DMS79 treated with DMSO at 0.1 percent for 48 hours (cell line): ENCODE measurements at places on chromosomes 6 and 20.

DNA sequence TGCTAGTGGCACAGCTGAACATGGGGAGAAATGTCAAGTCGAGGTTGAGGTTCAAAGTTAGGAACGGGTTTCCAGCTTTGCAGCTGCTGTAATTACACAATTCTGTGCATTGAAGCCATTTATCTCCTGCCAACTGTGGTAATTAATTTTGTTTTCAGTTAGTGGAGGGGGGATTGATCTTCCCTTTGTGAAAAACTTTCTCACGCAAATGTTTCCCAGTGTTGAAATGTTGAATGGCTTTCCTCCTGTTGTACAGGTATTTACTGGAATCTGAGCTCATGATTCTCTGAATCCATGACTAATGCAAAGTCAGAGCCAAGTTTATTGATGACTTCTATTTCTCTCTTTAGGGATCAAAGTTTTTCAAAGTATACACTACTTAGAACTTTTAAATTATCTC lies 198.4 kb upstream of the SLC35B3 start:
- no peak for DNase-seq

GRCh38 chr6:66902457-66902856 lies 1195.4 kb upstream of the EYS start:
- DNase-seq: no peak

DNA sequence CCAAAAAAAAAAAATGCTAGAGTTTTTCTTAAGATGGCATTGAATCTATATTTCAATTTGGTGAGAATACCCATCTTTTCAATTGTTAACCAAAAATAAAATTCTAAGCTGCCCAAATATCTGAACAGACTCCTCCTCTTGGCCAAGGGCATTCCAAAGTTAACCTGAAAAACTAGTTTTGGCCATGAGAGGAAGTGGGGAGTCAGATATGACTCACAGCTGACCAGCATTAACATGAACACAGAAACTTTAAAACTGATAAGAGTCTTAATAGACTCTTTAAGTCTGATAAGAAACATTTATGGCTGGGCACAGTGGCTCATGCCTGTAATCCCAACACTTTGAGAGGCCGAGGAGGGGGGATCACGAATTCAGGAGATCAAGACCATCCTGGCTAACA lies 171.3 kb downstream of the FAXC start:
- DNase-seq: no peak

- DNase-seq: no peak
Measured at GRCh38 chr20:11403711-11404110, 514.0 kb upstream of the BTBD3 start.

GRCh38 chr6:29908710-29909109 lies 33.6 kb upstream of the HLA-A start:
- no peak for DNase-seq

DNA sequence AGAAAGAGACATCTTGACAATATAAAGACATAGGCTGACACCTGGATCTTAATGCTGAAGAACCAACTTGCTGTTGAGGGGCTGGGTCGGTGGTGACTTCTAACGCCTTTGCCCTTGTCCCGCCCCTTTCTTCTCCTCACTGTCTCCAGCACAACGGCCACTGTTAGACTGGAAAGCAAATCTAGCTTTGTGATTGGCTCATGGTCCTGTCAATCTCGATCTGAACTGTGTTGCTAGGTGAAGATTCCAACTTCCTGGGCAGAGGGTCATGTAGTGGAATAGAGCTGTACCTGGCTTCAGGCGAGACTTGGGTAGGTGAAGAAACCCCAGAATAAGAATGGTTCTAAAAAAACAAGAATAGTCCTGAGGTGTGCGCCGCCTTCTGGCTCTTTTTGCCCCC lies at the start of gene PGK2:
Gene PGK2, minus strand, starts transcription at position 110 of the 400 bp plus-strand sequence. Its CDS starts 98 bp downstream, at position 12.
- no peak for DNase-seq

- DNase-seq: no peak
Measured at GRCh38 chr6:169780571-169781091, 29.2 kb downstream of the ERMARD start.

DNA sequence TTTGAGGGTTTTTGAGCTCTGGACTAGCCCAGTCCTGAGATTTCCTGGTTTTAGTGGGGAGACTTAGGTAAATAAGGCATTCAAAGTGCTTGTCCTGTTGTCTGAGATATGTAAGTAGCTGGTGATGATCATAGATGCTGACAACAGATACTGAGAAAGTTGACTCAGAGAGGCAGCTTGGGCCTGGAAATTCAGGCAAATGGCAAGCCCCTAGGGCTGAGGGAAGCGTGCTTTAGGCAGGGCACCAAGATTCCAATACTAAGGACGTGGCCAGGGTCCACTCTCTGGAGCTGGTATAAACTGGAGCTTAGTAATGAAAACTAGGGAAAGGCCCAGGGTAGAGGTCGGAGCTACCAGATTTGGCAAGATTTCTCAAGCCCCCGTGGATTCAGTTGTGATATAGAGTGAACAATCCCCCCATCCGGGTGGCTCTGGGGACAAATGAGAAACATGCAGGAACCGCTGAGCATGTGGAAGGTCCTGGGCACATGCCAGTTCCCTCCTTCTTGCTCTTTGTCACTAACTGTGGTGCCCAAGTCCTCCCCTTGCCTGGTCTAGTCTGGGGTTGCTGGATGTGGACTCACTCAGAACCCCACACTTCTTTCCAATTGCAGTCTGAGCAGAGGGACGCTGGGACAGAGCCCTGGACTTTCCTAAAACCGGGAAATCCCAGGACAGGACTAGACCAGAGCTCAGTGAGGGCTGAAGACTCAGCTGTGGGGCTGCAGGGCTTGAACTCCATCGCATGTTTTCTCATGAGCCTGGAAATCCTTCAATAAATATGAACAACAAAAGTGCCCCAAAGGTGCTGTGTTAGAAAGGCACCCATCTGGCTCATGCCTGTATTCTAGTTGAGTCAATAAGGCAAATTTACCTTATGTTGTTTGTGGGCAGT lies 10.3 kb downstream of the SLC22A3 start:
- DNase-seq: no peak

GRCh38 chr20:23046431-23046830 lies 3.0 kb downstream of the THBD start:
- DNase-seq: no peak

GRCh38 chr6:168865-169455 lies 123.3 kb upstream of the DUSP22 start:
- peak; percentile 16 for DNase-seq

DNA sequence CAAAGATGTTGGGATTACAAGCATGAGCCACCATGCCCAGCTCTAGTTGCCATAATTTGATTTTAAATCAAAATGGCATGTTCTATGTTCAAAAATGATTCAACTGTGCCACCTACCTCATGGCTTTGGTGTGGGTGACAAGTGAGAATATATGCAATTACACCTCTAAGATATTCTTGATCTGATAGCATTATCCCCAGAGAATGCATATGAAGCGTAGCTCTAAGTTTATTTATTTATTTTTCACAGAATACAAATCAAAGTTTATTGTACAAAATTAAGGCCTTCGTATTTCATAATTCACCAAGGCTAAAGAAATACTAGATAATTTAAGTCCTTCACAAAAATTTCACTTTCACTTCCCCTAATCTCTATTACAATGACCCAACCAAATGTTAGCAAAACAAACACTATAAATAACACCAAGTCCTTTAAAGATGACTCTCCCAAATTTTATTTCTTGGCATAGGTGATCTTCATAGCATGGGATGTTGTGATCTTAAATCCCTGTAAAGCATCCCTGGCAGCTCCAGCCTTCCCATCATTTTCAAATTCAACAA lies 205.9 kb upstream of the TAB2 start:
- DNase-seq: no peak

DNA sequence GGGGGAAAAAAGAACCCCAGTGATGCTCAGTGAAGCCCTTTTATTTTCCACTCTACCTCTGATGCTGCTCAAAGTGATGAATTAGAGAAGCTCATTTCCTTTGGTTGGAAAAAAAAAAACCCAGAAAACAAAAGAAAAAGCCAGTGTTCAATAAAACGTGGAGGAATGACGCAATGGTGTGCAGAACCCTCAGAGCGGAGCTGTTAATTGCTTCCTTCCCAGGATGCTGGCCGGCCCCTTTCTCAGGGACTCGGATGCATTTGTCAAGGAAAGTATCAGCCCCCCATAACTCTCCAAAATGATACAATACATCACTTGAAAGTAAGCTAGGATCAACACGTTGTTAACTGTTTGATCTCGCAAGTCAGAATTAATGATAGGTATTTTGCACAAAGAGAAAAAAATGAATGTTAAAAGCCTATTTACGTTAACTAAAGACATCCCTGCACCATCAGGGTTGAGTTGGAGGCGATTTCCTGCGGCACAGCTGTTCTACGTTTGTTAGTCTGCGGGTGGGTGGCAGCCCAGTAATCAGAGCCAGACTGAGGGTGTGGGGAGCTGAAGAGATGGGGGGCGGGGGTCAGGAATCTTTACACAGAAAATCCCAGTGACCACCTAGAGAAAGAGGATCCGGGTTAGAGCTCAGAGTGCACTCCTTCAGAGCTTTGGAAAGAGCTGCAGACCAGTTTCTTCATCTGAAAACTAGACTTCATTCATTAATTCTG lies 132.4 kb downstream of the BMP7 start:
- DNase-seq: no peak

DNA sequence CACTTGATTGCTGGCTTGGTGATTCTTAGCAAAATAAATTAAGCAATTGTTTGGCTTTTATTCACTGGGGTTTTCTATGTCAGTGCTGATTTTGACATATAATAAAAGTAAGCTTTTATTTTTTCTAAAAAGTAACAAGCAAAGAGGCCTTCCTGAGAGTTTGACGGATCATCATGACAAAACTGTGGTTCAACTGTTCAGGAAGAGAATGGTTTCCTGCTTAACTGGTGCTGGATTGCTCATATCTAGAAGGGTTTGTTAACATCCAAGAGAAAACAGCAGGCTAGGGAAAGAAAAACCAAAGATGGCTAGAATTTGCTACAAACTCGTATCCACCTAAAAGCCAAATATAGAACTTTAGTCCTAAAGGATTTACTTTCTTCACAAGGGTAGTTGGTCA lies 21.2 kb downstream of the SERPINB1 start:
- DNase-seq: no peak

GRCh38 chr6:169407325-169407724 lies 153.7 kb upstream of the THBS2 start:
- DNase-seq: no peak

GRCh38 chr20:35974256-35974655 lies 5.9 kb downstream of the CNBD2 start:
- no peak for DNase-seq

GRCh38 chr6:138596591-138596990 lies 97.3 kb upstream of the NHSL1 start:
- DNase-seq: peak; percentile 10

DNA sequence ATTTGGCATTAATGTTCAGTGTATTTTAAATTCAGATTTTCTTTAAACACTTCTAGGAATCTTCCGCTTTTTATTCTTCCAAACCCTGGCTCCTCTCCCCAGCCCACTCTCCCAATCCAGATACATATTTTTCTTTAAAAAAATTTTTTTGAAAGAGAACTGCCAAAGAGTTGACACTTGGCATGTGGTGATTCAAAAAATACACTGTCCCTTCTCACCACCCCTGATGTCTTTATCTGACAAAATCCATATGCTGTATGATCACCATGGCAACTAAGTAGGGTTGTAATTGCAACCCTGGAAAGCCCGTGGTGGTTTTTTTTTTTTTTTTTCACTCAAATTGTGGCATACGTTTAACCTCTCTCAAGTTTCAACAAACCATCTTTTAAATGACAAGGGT lies 355.8 kb upstream of the SASH1 start:
- no peak for DNase-seq

DNA sequence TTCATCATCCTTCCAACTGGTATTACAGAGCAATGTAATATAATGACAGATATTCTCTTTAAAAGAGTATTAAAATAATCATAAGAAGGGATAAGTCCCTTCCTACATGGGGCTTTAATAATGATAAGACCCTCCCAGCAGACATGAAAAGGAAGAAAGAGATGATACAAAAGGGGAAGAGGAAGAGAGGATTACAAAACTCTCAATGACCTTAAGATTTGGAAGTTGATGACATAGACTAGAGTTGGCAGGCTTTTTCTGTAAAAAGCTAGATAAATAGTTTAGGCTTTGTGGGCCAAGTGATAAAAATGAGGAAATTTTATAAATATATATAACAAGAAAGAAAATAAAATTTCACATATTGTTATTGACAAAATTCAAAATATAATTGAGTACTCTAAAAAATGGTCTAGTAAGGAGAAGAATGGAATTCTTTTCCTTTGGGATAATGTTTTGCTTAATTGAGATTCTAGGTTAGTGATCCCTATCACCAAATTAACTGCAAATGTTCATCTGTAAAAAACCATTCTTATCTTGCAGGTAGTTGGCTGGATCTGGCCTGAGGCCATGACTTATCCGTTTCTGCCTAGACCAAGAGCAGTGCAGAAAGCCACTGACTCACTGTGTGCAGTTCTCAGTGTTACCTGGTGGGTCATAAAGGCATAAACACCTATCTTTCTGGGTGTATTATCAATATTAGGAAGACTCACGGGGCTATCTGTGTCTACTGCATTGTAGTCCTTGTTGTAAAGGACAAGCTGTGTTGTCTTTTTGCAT lies 11.0 kb downstream of the RIPOR2 start:
- no peak for DNase-seq

- DNase-seq: peak; percentile 98
Measured at GRCh38 chr6:158868890-158869825, 50.0 kb upstream of the EZR start.

- peak; percentile 90 for DNase-seq
Measured at GRCh38 chr6:134723081-134723871, 226.6 kb downstream of the ALDH8A1 start.

GRCh38 chr20:58448958-58449357 lies 59.9 kb downstream of the VAPB start:
- no peak for DNase-seq
